ENCODE measurements at places on chromosomes 1 and 21. TPM values are rescaled to one million over a fixed set of nuclear protein-coding genes. Genes with fewer than 3 reads are reported as not detected.

The ZZZ3 gene
- 47.8 TPM for total RNA-seq

The SH3BGR gene
- total RNA-seq: 0.73 TPM

The JAM2 gene
- 0.29 TPM for total RNA-seq

The CELA3B gene
- not detected for total RNA-seq

The SLC44A3 gene
- total RNA-seq: not detected

The FLG2 gene
- total RNA-seq: not detected

The CRYZL1 gene
- 34.8 TPM for total RNA-seq

The RIMKLA gene
- total RNA-seq: 4.8 TPM

GRCh38 chr1:85417876-85418275 lies 47.1 kb downstream of the DDAH1 start:
- no peaks in the 10 kb centered on the region for H3K4me1 ChIP-seq
- H3K27ac ChIP-seq: no peak overlapping the region
- H3K27me3 ChIP-seq: peaks cover 7% of the 10 kb centered on the region
- DNase-seq: no peak

- no peak for DNase-seq
- peaks cover 16% of the 10 kb centered on the region for H3K4me1 ChIP-seq
- peaks cover 14% of the 10 kb centered on the region for H3K27me3 ChIP-seq
- H3K27ac ChIP-seq: no peak overlapping the region
- H3K36me3 ChIP-seq: no peaks in the 10 kb centered on the region
These were observed 64.2 kb downstream of the ZNF684 start for GRCh38 chr1:40595623-40596022.

DNA sequence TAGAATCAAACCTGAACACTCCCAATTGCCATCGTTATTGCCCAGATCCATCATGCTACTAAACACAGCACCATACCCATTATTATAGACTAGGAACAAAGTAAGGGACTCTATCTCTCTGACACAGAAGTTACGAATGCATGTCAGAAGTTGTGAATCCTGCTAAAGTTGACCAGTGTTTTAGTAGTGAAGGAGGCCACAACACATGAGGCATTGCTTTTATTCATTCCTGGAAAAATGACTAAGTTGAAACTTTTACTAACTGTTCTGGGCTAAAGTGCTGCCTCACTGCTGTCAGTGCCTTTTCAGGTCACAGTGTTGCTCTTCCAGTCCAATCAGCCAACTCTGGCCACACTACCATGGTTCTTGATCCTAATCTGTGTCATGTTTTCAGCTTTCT lies 911.1 kb downstream of the TTLL7 start:
- H3K27ac ChIP-seq: no peak overlapping the region
- H3K4me3 ChIP-seq: no peak overlapping the region

GRCh38 chr1:235511470-235512240 lies 7.4 kb upstream of the B3GALNT2 start:
- no peaks in the 10 kb centered on the region for H3K36me3 ChIP-seq
- H3K4me1 ChIP-seq: peaks cover 8% of the 10 kb centered on the region
- no peak for DNase-seq

DNA sequence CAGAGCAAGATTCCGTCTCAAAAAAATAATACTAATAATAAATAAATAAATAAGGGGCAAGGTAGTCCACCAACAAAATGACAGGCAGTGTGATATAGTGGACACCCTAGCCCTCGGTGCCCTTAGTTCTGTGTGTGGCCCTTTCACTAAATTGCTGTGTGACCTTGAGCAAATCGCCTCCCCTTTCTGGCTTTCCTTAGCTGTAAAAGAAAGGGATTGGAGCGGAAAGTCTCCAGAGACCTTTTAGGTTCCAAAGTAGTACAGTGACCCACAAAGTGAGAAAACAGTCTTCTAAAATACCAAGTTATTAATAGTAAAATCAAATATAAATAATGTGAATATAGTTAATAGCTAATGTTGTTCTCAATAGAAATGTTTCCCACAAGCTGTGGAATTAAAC lies 7.6 kb downstream of the LMNA start:
- peaks cover 47% of the 10 kb centered on the region for H3K4me1 ChIP-seq
- DNase-seq: no peak
- peaks cover 5% of the 10 kb centered on the region for H3K36me3 ChIP-seq
- H3K27me3 ChIP-seq: peaks cover 21% of the 10 kb centered on the region

DNA sequence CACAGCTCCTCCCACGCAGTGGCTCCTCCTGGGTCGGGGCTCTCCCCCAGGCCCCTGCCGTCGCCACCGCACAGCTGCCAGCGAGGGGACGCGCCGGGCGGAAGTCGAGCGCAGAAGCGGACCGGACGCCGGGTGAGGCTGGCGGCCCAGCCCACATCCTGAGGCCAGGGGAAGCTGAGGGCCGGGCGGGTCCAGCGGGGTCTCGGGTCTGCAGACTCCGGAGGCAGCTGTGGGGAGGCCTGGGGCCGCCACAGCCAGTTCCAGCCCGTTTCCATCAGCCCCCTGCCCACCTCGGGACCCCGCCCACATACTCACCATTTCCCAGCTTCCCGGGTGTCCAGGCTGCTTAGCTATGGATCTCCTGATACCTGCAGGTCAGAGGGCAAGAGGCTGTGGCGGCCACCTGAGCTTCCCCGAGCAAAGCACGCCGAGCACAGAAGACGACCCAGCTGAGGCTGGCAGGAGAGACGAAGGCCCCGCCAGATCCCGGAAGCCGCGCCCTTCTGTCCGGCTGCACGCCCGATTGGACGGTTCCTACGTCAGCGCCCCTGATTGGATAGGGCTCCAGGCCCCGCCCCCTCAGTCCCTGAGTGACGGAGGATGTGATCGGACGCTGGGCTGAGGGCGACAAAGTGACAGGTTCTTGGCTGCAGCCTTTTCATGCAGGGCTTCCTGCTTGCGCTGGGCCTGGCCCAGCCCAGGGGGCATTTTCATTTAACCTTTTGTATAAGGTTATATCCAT lies 38.7 kb upstream of the ZNF124 start:
- no peaks in the 10 kb centered on the region for H3K27me3 ChIP-seq
- peaks cover 38% of the 10 kb centered on the region for H3K36me3 ChIP-seq
- peak; percentile 93 for DNase-seq
- peak overlapping the region; percentile 94 for H3K27ac ChIP-seq
- peak overlapping the region; percentile 94 for H3K4me3 ChIP-seq
- H3K4me1 ChIP-seq: peaks cover 29% of the 10 kb centered on the region

GRCh38 chr1:107536266-107536665 lies 395.4 kb downstream of the NTNG1 start:
- no peak for DNase-seq
- H3K27ac ChIP-seq: no peak overlapping the region
- H3K36me3 ChIP-seq: no peaks in the 10 kb centered on the region
- no peaks in the 10 kb centered on the region for H3K4me1 ChIP-seq
- no peak overlapping the region for H3K4me3 ChIP-seq
- H3K27me3 ChIP-seq: no peaks in the 10 kb centered on the region

DNA sequence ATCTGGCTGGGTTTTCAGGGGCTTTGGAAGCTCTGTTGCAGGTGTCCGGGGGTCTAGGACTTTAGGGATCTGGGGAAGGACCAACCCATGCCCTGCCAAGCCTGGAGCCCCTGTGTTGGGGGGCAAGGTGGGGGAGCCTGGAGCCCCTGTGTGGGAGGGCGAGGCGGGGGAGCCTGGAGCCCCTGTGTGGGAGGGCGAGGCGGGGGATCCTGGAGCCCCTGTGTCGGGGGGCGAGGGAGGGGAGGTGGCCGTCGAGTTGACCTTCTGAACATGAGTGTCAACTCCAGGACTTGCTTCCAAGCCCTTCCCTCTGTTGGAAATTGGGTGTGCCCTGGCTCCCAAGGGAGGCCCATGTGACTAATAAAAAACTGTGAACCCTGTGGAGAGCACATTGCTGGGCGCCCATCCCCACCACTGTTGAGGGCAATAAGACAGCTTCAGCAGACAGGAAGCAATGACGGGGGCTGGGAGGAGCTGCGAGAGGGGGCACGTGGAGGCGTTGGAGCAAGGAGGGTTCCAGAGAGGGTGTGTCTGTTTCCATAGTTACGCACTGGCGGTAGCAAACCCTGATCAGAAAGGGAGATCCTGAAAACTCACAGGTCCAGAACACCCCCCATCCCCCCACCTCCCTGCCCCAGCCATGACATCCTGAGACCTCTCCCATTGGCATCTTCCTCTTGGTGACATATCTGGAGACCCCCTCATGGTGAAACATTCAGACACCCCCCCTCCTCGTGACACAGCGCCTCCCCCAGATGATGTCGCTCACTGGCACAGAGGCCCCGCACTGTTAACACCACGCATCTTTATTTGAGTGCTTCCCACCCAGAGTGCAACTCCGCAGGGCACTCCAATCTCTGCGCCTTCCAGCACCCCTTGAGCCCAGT lies 8.4 kb downstream of the MYBPH start:
- H3K4me3 ChIP-seq: no peak overlapping the region
- no peak overlapping the region for H3K27ac ChIP-seq
- H3K27me3 ChIP-seq: peaks cover 12% of the 10 kb centered on the region

GRCh38 chr1:149962039-149962647 lies 25.5 kb upstream of the MTMR11 start:
- no peak overlapping the region for H3K4me3 ChIP-seq
- no peaks in the 10 kb centered on the region for H3K27me3 ChIP-seq
- peak overlapping the region; percentile 11 for H3K27ac ChIP-seq
- peak; percentile 29 for DNase-seq
- peaks cover 21% of the 10 kb centered on the region for H3K4me1 ChIP-seq
- peaks cover 50% of the 10 kb centered on the region for H3K36me3 ChIP-seq

- DNase-seq: peak; percentile 15
- H3K36me3 ChIP-seq: peaks cover 4% of the 10 kb centered on the region
- H3K27ac ChIP-seq: no peak overlapping the region
- peak overlapping the region; percentile 1 for H3K4me3 ChIP-seq
- peaks cover 17% of the 10 kb centered on the region for H3K4me1 ChIP-seq
These were observed 15.3 kb upstream of the FHAD1 start for GRCh38 chr1:15231714-15232201.

DNA sequence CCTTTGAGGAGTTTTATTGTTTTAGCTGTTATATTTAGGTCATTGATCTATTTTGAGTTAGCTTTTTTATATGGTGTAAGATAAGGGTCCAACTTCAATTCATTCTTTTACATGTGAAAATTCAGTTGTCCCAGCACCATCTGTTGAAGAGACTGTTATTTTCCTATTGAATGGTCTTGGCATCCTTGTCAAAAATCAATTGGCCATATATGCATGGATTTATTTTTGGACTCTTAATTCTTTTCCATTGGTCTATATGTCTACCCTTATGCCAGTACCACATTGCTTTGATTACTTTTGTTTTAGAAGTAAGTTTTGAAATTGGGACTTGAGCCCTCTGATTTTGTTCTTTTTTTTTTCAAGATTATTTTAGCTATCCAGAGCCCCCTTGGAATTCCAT lies 35.8 kb upstream of the HUNK start:
- H3K4me3 ChIP-seq: no peak overlapping the region
- no peaks in the 10 kb centered on the region for H3K4me1 ChIP-seq
- no peak for DNase-seq
- peaks cover 2% of the 10 kb centered on the region for H3K27me3 ChIP-seq
- H3K27ac ChIP-seq: no peak overlapping the region

Measured in activated T-helper 1 cell treated with anti-CD3 and anti-CD28 coated beads, Interleukin-12 subunit alpha, Interleukin-12 subunit beta, Interleukin-2, Interleukin-4 antibody, amounts not matched to agents 30 ng/mL and 10 ng/mL and 1 ng/mL, durations not matched to agents 14 hours and 24 hours and 36 hours (primary cell).